H1 (cell line): ENCODE measurements at places on chromosomes 16 and 17. TPM values are rescaled to one million over a fixed set of nuclear protein-coding genes. Genes with fewer than 3 reads are reported as not detected.
A peak's percentile ranks its signal among the peaks of the same experiment; 100 is the strongest.

GRCh38 chr17:7652388-7653356 lies 1.9 kb downstream of the ATP1B2 start:
- 0 out of 2 replicates have a peak, but pooled peaks cover 8% of the 10 kb centered on the region for H3K27me3 ChIP-seq
- DNase-seq: no peak
- H3K36me3 ChIP-seq: no peaks in the 10 kb centered on the region
- peaks cover 14% of the 10 kb centered on the region for H3K4me1 ChIP-seq
- no peak overlapping the region for H3K4me3 ChIP-seq
- no peak overlapping the region for H3K27ac ChIP-seq

DNA sequence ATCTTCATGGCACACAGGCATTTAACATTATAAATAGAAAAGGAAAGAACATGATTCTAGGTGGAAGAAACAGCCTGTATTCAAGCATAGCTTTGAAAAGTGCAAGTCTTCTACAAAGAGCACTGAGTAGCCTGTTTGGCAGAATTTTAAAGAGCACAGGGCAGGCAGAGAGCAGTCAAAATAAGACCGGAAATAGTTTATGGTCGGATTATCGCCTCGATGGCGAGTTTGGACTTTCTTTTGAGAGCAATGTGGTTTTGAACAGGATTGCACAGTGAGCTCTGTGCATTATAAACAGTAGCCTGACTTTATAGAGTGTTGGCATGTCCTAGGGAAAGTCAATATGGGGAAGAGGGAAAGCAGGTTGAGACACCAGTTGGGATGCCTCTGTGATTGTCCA lies 6.2 kb upstream of the TMEM100 start:
- H3K27me3 ChIP-seq: no peaks in the 10 kb centered on the region
- no peak overlapping the region for H3K27ac ChIP-seq
- H3K36me3 ChIP-seq: no peaks in the 10 kb centered on the region
- H3K4me1 ChIP-seq: peaks cover 1% of the 10 kb centered on the region; the same call in 1 of the 2 replicates
- no peak for DNase-seq
- no peak overlapping the region for H3K4me3 ChIP-seq

DNA sequence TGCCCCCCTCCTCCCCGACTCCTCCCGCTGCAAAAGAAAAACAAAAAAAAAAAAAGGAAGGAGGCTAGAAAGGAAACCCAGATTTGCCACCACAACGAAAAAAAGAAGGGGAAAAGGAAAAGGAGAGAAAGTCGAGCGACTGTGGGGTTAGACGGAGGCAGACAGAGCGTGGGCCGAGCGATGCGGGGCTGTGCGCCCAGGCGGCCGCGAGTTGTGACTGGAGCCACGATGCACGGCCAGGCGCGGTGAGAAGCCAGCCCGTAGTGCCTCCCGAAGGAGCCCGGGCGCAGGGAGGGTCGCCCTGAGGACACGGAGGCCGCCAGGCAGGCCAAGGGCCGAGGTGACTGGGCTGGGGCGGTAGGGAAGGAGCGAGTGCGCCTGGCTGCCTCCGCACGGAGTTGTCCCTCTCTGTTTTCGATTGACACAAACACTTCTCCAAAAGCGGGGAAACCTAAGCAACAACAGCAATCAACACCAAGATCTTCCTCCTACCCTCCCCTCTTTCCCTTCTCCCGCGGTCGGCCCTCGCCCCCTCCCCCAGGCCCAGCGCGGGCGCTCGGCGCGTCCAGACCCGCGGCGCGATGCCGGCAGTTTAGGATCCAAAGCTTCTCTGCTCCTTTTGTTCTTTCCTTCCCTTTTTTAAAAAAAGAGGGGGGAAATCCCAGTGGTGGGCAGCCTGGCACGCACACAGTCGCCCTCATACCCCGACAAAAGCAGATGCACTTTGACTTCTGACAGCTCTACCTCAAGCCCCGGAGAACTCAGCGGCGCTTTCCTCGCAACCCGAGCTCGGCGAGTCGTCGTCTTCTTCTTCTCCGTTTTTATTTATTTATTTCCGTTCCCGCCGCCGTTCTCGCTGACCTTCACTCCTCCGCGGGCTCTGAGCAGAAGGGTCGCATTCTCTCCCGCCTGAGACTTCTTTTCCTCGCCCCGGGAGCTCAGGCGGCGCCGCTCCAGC lies at the start of gene LHX1:
TSS of gene LHX1 (plus strand) at position 475 of the 958 bp plus-strand sequence. CDS start 723 bp downstream, outside the sequence.
- H3K4me1 ChIP-seq: peaks cover 72% of the 10 kb centered on the region
- peaks cover 100% of the 10 kb centered on the region for H3K27me3 ChIP-seq
- peak within 1 kb of the TSS; percentile 60 for H3K4me3 ChIP-seq
- no peak for DNase-seq

GRCh38 chr17:79024901-79025737 lies 1.1 kb downstream of the C1QTNF1 start:
- H3K4me3 ChIP-seq: peak overlapping the region; percentile 70
- H3K36me3 ChIP-seq: no peaks in the 10 kb centered on the region
- no peak for DNase-seq

- H3K27ac ChIP-seq: no peak overlapping the region
- DNase-seq: no peak
- H3K36me3 ChIP-seq: no peaks in the 10 kb centered on the region
Measured at GRCh38 chr17:1966274-1967086, 58.7 kb downstream of the RTN4RL1 start.

Gene AKAP1
- total RNA-seq: 110 and 120 TPM in 2 replicates

- H3K27ac ChIP-seq: no peak overlapping the region
- H3K4me3 ChIP-seq: no peak overlapping the region
- no peaks in the 10 kb centered on the region for H3K4me1 ChIP-seq
- H3K36me3 ChIP-seq: peaks cover 8% of the 10 kb centered on the region; the same call in 1 of the 2 replicates
- H3K27me3 ChIP-seq: no peaks in the 10 kb centered on the region
Measured at GRCh38 chr17:82475458-82475857, 16.9 kb downstream of the NARF start.

DNA sequence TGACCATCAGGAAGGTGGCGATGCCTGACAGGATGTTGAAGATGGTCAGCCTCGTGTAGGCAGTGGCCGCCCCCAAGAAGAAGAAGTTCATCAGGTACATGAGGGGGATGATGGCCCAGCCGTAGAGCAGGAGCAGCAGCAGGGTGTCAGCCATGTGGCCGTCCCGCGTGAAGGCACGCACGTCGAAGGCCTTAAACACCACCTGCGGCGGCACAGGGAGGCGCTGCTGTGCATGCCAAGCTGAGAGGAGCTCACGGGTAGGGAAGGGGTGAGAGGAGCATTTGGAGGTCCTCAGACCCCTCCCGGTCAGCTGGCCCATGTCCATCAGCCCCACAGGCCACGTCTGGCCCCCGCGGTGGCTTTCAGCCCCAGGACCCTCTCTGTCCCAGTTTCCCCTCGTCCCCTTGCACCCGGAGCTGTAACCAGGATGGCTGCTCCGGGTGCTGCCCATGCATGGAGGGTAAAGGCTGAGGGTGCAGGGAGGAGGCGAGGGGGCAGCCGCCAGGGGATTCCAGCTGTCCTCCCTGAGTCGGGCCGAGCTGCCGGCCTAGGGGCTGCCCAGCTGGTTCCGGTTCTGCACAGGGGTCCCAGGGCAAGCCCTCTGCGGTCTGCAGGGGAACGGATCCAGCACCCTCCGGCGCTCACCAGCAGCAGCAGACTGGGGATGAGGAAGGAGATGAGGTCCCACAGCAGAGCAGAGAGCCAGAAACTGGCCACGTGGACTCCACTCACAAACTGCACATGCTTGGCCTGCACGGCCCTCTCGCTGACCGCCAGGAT lies 17.1 kb upstream of the RNPS1 start:
- no peak overlapping the region for H3K27ac ChIP-seq
- H3K36me3 ChIP-seq: no peaks in the 10 kb centered on the region
- H3K4me3 ChIP-seq: no peak overlapping the region
- no peaks in the 10 kb centered on the region for H3K4me1 ChIP-seq
- no peaks in the 10 kb centered on the region for H3K27me3 ChIP-seq

- H3K4me1 ChIP-seq: peaks cover 2% of the 10 kb centered on the region; the same call in 1 of the 2 replicates
- H3K36me3 ChIP-seq: no peaks in the 10 kb centered on the region
- no peak overlapping the region for H3K27ac ChIP-seq
- H3K27me3 ChIP-seq: no peaks in the 10 kb centered on the region
- no peak overlapping the region for H3K4me3 ChIP-seq
Measured at GRCh38 chr17:3986939-3987335, 22.7 kb upstream of the ATP2A3 start.

DNA sequence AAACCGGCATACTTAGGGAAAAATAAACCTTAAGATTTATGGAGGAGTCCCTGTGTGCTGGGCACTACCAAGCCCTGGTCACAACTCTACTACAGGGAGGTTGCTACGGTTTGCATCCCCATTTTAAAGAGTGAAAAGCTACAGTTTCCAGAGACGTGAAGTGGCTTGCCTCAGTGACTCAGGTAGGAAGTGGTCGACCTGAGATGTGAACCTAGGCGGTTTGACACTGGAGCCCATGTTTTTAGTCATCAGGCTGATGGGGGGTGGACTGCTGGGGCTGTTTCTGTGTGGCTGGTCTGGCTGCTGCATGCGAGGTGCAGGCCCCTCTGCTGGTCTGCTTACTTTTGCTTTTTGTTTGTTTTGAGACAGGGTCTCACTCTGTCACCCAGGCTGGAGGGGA lies 6.6 kb downstream of the COX6A2 start:
- no peak for DNase-seq
- no peaks in the 10 kb centered on the region for H3K4me1 ChIP-seq
- peaks cover 8% of the 10 kb centered on the region for H3K27me3 ChIP-seq
- no peaks in the 10 kb centered on the region for H3K36me3 ChIP-seq
- H3K27ac ChIP-seq: no peak overlapping the region
- no peak overlapping the region for H3K4me3 ChIP-seq

Gene CHST6
- 25.4 and 26.4 TPM in 2 replicates for total RNA-seq

Gene CCDC102A
- 3.5 and 4.0 TPM in 2 replicates for total RNA-seq

DNA sequence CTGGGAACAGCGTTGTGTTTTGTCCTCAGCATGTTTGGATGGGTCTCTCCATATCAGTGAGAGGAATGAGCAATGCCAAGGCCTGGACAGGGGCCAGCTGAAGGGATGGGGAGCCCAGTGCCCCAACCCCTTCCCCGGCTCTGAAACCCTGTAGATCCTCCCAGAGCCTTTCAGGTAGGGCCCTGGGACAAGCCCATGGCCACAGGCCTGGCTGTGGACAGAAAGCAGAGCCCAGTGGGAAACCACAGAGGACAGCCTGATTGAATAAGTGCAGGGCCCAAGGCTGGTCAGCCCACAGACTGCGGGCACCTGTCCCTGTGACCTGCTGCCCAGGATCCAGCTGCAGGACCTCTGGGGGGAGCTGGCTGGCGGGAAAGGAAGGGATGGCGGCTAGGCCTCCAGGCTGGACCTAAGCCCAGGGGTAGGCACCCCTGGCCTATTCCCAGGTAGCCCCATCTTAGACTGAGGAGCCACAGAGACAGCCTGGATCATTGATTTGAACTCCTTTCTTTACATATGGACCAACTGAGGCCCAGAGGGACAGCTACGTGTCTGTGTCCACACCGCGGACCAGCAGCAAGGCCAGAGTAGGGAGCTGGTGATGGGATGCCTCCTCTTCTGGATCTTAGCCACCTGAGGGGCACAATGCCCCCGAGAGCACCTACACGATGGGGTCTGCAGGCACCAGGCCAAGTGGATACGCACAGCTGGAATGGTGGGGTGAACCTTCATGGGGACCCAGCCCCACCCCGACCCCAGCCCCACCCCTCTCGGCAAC lies 1.3 kb downstream of the CCDC102A start:
- DNase-seq: no peak
- no peaks in the 10 kb centered on the region for H3K36me3 ChIP-seq
- H3K27me3 ChIP-seq: no peaks in the 10 kb centered on the region
- H3K4me3 ChIP-seq: no peak overlapping the region
- H3K4me1 ChIP-seq: peaks cover 21% of the 10 kb centered on the region

- H3K27ac ChIP-seq: no peak overlapping the region
- H3K4me1 ChIP-seq: peaks cover 7% of the 10 kb centered on the region
- no peaks in the 10 kb centered on the region for H3K36me3 ChIP-seq
Measured at GRCh38 chr17:81656835-81657234, 493 bp upstream of the PDE6G start.

DNA sequence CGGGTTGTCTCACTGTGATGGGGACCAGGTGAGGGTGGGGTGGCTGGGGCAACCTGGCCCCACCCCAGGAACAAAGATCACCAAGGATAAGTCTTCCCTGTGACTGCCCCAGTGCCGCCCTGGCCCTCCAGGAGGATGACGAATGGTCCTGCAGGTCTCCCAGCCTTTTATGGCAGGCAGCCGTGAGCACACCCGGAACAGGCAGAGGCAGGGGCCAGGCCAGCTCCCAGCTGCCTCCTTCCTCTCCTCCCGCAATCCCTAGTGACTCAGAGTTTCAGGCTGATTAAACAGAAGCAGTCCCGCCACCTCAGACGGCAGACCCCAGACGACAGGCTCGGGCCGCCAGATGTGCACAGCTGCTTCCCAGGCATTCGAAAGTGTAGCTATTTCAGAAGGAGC lies 13.3 kb downstream of the JUP start:
- H3K27me3 ChIP-seq: no peaks in the 10 kb centered on the region
- H3K27ac ChIP-seq: no peak overlapping the region
- no peaks in the 10 kb centered on the region for H3K4me1 ChIP-seq
- DNase-seq: peak; percentile 57
- peaks cover 20% of the 10 kb centered on the region; the same call in 1 of the 2 replicates for H3K36me3 ChIP-seq
- no peak overlapping the region for H3K4me3 ChIP-seq

DNA sequence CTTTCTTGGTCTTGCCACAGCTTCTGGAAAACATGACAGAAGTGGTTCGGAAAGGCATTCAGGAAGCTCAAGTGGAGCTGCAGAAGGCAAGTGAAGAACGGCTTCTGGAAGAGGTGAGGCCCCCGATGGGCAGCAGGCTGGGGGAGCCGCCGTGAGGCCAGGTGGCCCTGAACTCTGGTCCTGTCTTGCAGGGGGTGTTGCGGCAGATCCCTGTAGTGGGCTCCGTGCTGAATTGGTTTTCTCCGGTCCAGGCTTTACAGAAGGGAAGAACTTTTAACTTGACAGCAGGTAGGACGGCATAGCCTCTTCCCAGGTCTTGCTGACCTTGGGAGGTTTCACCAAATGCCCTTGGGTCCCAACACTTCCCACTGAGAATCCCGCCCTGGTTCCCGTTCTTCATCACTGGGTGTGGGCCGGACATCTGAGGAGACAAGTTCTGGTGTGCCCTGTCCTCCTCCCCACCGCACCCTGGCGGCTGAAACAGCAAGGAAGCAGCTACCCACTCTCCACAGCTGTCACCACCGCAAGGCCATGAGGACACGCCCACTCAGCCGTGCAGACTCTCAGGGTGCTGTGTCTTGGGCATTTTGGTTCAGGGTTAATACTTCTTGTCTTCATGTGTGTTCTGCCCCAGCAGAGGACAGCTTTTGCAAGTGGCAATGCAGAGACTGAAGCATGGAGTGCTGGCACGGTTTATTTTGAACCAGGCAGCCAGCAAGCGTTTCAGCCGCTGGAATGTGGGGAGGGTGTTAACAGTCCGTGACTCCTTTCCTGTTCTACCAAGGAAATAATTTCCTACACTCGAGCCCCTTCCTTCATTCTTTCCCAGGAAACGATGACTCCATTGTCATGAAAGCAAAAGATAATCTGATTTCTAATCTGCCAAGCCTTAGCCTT lies 21.4 kb downstream of the NTAN1 start:
- H3K27ac ChIP-seq: no peak overlapping the region
- DNase-seq: no peak
- H3K27me3 ChIP-seq: no peaks in the 10 kb centered on the region
- no peak overlapping the region for H3K4me3 ChIP-seq
- peaks cover 72% of the 10 kb centered on the region for H3K36me3 ChIP-seq

GRCh38 chr17:80765241-80765961 lies 220.8 kb downstream of the RPTOR start:
- no peak for DNase-seq
- H3K27me3 ChIP-seq: no peaks in the 10 kb centered on the region
- H3K4me3 ChIP-seq: no peak overlapping the region
- no peaks in the 10 kb centered on the region for H3K4me1 ChIP-seq
- H3K36me3 ChIP-seq: no peaks in the 10 kb centered on the region
